Stimulated activated CD4-positive, alpha-beta T cell treated with anti-CD3 and anti-CD28 coated beads, Interleukin-4, amount 100 ng/mL, for 24 hours (primary cell): ENCODE measurements at places on chromosomes 2 and 18.

DNA sequence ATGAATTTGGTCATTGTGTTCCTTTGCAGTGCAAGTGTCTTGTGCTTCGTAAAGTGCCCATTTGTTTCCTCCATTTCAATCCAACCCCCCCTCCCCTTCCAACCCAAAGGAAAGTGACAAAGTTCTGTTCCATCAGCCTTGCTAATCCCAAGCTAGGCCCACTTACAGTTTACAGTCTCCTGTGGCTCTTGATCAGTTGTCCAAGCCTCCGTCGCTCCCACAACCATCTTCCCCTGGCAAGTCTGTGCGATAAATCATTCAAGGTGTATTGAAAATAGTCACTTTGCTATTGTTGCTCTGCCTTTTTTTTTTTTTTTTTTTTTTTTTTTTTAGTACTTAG, 6.5 kb downstream of the POU3F3 start:
- DNase-seq, result no peak

DNA sequence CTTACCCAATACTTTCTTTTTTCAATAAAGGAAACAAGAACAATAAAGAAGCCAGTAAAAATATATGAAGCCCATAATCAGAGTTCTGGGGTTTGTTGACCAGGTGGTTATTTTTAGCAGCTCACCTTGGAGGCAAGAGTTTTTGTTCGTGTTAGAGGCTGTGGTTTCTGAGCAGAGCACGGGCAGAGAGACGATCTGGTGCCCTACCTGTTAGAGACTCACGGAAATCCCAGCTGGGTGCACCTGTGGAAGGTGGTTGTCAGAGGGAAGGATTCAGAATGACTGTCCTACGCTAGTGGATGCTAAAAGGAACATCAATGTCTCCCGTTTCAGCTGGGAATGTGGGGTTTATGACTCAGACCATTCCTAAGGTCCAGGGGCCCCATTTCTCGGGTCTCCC, 87.6 kb downstream of the NRP2 start:
- no peak for DNase-seq

GRCh38 chr2:219542931-219543595, 546 bp downstream of the CHPF start:
- DNase-seq, result no peak

DNA sequence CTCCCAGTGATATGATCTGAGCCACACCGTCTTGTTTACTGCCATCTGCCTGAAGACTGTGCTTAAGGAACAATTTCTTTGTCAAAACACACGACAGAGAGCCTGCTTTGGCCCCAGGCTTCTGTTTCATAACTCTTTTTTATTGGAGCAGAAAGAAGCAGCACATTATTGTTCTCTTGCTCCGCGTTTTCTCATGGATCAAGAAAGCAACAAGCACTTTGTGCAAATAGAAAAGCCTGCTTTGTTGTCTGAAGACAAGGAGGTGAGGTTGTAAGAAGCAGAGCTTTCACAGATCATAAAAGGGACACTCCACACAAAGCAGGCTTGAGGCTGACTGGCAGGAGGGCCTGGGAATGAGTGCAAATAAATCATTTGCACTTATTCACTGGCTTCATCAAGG, 118.3 kb upstream of the FAM136A start:
- DNase-seq, result no peak

- no peak for DNase-seq
These were observed 155.4 kb upstream of the LHCGR start for GRCh38 chr2:48910961-48911360.

DNA sequence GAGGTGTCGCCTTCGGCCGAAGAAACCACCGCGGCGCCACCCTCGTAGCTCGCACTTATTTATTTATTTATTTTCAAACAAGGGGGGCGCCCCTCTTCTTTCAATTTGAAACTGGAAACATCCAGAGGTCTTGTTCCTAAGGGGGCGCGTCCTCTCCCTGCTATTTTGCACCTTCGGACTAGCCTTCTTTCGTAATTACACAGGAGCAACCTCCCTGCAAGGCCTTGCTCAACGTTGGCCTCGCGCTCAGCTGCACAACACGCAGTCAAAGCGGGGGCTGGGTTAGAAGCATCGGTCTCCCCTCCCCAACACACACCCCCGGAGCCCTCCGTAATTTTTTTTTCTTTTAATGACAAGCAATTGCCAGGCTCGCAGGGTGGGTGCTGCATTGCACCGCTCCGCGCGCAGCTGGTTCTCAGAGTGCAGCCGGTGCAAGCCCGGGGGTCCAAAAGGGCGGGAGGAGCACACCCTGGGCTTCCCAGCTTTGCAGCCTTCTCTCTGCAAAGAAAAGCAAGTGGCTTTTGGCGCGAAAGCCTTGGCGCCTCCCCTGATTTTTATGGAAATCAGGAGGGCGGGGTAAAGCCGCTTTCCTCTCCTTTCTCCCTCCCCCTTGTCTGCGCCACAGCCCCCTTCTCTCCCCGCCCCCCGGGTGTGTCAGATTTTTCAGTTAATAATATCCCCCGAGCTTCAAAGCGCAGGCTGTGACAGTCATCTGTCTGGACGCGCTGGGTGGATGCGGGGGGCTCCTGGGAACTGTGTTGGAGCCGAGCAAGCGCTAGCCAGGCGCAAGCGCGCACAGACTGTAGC, at the start of gene MYCN:
TSS of gene MYCN (plus strand) at position 697 of the 807 bp plus-strand sequence. CDS start 1,515 bp downstream, outside the sequence.
- peak; percentile 45 for DNase-seq

- peak; percentile 19 for DNase-seq
These were observed 127.8 kb downstream of the STK39 start for GRCh38 chr2:168119515-168120141.

GRCh38 chr2:109128616-109129355, at the start of gene SH3RF3:
Gene SH3RF3 (plus strand): TSS chr2:109129205.
- peak; percentile 12 for DNase-seq

DNA sequence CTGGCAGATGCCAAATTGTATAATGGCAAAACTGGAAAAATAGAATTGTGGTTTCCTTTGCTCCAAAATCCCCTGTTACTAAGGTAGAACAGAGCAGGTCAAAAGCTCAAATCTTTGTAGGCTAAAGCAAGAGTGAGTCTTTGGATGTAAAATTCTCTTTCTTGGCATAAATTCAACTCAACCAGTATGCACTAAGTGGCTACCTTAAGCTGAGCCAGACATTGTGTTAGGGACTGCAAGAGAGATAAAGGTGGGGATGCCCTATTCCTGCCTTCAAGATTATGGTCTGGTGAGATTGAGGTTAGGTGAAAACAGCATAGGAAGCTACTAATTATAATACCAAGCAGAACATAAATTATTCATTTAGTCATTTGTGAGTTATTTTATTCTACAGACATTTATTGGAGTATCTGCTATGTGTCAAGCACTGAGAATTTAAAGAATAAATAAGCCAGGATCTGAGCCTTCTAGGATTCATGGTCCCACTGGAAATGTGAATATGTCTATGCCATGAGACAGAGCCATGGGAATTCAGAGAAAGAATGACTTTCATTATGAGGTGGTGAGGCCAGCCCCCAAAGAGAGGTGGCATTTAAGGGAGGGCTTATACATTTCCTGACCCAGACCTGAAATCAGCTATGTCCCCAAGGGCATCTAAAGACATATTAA, 198.0 kb upstream of the NCKAP5 start:
- no peak for DNase-seq

GRCh38 chr2:85012431-85012830, 41.5 kb downstream of the KCMF1 start:
- no peak for DNase-seq

GRCh38 chr2:240326886-240327285, 108.6 kb upstream of the GPC1 start:
- no peak for DNase-seq

GRCh38 chr2:166285215-166285614, 90.5 kb downstream of the SCN9A start:
- no peak for DNase-seq

- no peak for DNase-seq
These were observed 61.9 kb downstream of the DTNA start for GRCh38 chr18:34771958-34772357.

DNA sequence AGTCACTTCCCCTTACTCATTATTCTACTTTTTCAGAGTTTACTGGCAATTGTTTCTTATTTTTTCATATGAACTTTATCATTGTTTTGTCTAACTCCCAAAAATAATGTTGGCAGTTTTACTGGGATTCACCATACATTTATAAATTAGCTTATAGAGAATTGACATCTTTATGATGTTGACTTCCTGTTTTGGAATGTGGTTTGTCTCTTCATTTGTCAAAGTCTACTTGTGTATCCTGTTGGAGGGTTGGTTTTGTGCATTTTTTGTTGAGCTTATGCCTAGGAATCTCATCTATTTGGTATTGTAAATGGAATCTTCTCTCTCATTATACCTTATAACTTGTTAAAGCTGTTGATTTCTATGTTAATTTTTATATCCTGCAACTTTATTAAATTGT, 16.4 kb downstream of the EPC2 start:
- DNase-seq, result no peak

DNA sequence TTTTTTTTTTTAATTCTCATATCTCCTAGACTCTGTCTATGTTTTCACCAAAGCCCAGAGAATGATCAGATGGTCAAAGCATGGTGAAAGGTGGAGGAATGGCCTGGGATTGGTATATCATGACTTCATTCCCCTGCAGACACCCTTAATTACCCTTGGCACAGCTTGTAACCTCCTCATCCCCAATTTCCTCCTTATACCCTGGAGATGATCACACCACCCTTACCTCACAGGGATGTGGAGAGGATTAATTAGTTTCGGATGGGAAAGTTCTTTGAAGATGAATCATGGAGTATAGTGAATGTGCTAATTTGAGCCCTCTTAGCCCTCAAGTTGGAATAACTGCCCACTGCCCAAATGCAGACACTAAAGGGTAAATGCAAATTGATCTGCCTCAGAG, 138.0 kb upstream of the LYPD6 start:
- DNase-seq, result no peak

DNA sequence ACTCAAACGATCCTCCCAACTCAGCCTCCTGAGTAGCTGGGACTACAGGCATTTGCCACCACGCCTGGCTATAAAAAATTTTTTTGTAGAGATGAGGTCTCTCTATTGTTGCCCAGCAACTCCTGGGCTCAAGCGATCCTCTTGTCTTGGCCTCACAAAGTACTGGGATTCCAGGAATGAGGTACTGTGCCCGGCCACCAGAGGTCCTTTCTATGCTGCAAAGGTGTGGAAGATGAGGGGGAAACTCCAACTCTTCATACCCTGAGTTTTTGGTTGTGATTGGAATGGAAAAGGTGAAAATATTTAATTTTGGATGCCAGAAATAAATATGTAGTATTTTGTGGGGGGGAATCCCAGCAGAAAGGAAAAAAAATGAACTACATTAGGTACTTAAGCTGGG, 36.0 kb downstream of the MRPL33 start:
- no peak for DNase-seq
